ENCODE measurements at places on chromosomes 1 and 21.

GRCh38 chr1:23188434-23188884, 19.8 kb upstream of the LUZP1 start:
- DNase-seq = no peak

DNA sequence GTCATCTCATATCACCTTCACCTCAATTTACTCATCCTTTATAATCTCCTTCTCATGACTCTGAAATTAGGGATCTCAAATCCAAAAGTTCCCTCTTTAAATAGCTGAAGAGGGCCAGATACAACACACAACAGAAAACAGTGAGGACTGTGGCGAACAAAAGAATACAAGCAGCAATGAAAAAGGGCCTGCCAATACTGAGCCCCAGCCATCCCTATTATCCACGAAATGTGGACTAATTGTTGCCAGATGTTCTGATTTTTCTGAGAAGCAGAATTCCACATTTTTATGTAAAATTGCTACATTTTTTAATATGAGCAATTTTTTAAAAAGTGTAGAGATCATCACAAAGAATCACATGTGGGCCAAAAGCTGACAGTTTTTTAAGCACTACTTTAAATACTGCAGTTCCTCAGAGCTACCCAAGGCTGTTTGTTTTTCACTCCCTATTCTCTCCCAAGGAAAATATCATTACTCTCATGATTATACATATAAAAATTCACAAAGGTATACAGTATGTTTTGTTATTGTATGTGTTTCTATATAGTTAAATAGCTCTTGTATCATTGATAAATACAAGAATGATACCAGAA, 90.0 kb downstream of the ASH1L start:
- DNase-seq = no peak

DNA sequence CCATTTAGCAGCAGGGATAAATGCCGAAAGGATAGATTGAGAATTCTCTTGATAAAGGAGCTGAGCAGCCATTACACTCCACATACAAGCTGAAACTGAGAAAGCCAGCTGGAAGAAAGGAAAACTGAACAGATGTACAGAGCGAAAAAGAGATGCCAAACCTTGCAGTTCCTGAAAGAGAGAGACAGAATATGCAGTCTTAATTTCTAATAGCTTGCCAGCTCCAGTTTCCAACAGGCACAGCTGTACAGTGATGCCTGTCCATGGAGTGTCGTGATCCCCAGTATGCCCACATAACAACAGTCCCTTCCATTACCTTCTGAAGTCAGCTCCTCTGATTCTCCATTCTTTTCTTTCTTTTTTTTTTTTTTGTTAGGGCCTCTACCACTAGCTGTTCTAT, 22.7 kb downstream of the ABL2 start:
- no peak for DNase-seq

DNA sequence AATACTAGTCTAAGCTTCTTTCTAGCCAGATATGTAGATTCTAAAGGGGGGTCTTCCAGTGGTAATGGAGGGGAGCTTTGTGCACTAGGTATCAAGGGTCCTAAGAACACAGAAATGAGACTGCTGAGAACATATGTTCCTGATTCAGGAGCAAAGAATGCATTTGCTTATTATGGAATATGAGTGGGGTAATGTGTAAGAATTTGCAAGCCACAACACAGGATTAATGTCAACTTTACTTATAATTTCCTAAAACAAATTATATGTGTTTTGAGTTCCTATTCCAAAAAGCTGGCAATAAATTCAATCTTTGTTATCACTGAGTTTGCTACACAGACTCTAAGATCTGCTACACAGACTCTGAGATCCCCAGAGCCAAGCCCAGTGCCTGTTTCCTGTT, 357.0 kb upstream of the PTBP2 start:
- no peak for DNase-seq

DNA sequence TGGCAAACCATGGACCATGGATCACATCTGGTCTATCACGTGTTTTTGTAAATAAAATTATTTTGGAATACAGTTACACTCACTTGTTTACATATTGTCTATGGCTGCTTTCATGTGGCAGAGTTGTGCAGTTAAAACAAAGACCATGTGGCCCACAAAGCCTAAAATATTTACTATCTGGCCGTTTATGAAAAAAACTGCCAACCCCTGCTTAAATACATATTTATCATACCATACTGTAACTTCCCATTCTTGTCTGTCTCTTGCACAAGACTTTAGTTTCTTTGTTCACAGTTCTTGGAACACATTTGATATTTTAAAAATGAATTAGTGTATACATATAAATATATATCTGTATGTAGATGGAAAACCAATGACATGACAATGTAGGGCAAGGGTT, 141.5 kb downstream of the PAPPA2 start:
- no peak for DNase-seq

DNA sequence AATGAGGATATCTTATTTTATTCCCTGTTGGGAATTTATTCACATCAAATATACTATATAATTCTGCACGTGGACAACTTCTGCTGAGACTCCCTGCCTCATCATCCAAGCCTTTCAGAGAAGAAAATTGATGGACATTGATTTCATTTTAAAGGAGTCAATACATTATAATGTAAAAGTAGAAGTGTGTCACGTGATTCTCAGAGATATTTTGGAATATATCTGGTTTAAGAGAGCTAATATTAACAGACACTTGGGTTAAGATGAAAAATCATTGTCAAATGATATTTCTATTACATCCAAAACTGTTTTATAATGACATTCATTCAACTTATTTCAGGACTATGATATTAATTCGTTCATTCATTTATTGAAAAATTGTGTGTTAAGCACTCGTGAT, 314.2 kb downstream of the ADGRL2 start:
- no peak for DNase-seq

GRCh38 chr1:145786271-145786670, 37.6 kb downstream of the RNF115 start:
- no peak for DNase-seq
